ENCODE measurements at places on chromosomes 4 and X.

GRCh38 chrX:21266949-21267348 lies 107.3 kb upstream of the CNKSR2 start:
- DNase-seq, result no peak

DNA sequence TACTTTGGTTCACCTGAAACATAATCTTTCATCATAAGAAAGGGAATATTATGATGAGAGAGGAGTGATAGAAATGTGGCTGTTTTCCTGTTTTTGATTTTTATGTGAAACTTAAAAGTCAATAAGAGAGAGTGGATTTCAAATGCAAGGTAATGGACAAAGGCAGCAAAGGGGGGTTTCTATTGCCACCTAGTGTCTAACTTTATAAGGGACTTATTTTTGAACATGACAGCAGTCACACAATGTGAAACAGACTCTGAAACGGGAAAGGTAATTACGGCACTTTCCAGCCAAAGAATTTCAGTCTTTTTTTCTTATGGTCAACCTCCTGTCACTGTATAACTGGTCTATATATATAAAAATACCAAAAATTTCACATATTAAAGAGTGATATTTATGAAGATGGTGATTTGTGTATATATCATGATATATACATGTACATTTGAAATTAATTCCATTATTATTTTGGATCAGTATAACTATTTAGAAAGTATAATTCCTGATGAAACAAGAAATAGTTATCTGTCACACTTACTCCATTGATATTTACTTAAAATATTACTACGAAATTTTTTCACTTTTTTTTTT lies 127.1 kb downstream of the FBXO8 start:
- no peak for DNase-seq

GRCh38 chrX:118396113-118396512 lies 50.2 kb downstream of the WDR44 start:
- no peak for DNase-seq

DNA sequence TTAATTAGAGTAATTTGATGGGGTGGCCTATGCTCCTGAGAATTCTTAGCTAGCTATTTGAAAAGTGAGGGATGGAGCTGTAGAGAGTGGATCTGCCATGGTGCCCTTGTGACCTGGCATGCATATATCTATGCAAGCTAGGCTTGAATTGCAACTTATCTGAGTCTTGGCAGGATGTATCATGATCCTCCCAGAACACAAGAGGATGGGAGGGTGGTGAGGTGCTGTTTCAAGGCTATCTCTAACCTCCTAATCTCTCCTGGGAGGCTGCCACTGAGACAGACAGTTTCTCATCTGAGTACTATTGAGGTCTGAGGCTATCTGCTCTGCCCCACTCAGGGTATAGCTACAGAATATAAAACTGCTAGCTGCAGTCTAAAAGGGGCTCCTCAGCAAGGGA lies 56.6 kb downstream of the BRCC3 start:
- DNase-seq, result no peak

DNA sequence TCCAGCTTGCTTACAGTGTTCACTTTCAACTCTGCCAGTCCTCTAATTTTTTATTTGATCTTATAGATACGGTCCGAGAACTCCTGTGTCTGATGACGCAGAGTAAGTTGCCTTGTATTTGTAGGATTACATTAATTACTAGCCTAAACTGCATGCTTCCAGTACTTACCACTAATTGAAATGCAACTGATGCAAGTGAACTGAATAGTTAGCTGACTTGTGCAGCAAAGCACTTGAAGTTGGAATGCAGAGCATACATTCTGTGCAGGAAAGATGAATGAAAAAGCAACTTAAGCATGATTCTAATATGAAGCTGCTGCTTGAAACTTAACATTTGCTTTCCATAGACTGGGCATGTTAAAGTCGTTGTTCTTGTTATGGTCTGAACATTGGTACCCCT lies 100.9 kb downstream of the LIMCH1 start:
- DNase-seq, result no peak

DNA sequence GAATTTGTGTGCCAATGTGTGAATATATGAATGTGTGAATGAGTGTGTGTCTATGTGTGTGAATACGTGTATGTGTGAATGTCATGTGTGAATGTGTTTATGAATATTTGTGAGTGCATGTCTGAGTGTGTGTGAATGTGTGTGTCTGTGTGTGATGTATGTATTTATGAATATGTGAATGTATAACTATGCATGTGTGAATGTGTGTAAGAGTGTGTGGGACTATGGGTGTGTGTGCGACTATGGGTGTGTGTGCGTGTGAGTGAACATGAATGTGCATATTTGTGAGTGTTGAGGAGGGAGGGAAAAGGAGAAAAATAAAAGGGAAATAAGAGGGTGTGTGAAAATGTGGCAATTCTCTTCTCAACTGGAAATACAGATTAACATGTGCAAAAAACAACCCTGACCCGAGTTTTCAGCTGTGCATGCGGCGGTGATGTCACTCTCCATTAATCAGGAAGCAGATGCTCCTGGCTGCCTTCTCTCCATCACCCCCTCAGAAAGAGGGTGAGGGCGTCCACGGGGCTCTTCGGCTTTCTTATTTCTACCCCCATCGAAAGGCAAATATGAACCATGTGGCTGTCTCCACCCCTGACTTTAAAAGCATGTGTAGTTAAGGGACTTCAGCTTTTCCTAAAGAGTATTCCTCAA lies 219.8 kb downstream of the MAML3 start:
- DNase-seq, result no peak

- no peak for DNase-seq
These were observed 186.5 kb upstream of the NRK start for GRCh38 chrX:105635794-105636193.

DNA sequence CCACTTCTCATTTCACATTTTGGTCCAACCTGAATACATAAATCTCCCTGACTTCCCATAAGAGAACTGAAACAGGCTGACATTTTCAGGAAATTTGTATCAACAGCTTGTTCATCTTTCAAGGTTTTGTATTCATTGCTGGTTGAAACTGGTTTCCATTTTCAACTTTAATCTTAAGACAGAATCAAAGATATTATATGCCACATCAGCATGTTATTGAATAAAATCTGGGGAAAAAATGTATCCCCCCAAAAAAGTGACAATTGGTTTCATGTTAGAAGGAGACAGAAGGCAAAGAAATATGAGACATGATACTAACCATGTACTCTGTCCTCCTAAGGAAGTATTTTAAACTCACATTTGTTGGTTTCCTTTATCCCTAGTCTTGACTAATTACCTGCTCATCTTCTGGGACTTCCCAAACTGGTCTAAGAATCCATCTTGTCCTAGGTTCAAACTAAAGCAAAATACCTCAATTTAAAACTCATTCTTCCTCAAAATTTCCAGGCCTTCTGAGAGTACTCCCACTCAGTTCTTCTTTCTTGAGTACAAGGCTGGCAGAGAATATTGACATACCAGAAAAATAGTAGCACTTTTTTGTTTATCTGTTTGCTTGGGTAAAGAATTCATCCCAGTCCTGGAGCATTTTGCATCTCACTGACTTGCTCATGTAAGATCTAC lies 3.1 kb upstream of the ANTXR2 start:
- DNase-seq, result no peak

- DNase-seq, result no peak
These were observed 44.6 kb downstream of the RASSF6 start for GRCh38 chr4:73575660-73576059.

DNA sequence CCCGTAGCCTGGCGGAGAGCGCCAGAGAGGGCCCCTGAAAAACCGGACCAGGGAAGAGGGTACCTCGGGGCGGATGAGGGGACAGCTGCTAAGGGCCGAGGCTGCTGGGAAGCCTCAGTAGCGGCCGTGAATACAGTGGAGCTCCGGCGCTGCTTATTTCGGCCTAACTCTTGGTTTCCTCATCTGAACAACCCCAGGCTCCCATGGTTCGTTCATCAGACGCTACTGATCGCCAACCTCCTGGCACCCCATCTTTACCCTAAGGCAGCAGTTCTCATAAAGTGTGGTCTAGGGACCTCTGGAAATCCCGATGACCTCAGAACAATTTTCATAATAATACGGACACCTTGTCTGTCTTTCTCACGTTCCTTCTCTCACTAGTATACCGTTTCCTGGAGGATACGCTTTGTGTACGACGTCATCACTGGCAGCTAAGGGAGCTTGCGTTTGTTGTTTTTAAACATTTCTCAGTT lies 645 bp upstream of the RAB28 start:
- DNase-seq, result no peak

DNA sequence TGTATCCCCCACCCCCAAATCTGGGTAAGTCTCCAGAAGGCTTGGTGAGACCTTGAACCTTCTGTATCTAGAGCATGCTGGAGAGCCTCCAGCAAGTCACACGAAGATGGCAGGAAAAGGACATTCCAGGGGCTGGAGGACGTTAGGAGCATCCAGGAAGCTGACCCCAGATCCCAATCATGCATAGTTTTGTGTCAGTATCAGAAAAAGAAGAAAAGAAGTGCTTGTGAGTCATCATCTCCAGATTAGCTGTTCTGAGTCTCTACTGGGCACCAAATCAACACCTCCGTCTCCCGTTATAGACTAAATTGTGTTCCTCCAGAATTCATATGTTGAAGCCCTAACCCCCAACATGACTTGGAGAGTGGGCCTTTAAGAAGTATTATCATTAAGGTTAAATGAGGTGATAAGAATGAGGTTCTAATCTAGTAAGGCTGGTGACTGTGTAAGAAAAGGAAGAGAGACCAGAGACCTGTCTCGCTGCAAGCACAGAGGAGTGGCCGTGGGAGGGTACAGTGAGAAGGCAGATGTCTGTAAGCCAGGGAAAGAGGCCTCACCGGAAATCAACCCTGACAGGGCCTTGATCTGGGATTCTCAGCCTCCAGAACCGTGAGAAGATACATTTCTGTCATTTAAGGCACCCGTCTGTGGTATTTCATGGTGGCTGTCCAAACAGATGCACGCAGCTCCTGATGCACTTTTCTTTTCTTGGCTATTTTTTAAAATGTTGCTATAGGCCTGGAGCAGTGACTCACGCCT lies 38.1 kb upstream of the CLDN24 start:
- no peak for DNase-seq

Measured in right forelimb (tissue), 1 donor.